ENCODE measurements at places on chromosomes 2 and 18. TPM values are rescaled to one million over a fixed set of nuclear protein-coding genes. Genes with fewer than 3 reads are reported as not detected.
A peak's percentile ranks its signal among the peaks of the same experiment; 100 is the strongest.

GRCh38 chr2:73986085-73986681 is 1.5 kb downstream of the TET3 start:
- no peak for DNase-seq

GRCh38 chr2:181657379-181657778 is 474 bp upstream of the CERKL start:
- DNase-seq, result no peak

- DNase-seq, result no peak
Measured at GRCh38 chr18:38571651-38572050, 1006.1 kb upstream of the CELF4 start.

DNA sequence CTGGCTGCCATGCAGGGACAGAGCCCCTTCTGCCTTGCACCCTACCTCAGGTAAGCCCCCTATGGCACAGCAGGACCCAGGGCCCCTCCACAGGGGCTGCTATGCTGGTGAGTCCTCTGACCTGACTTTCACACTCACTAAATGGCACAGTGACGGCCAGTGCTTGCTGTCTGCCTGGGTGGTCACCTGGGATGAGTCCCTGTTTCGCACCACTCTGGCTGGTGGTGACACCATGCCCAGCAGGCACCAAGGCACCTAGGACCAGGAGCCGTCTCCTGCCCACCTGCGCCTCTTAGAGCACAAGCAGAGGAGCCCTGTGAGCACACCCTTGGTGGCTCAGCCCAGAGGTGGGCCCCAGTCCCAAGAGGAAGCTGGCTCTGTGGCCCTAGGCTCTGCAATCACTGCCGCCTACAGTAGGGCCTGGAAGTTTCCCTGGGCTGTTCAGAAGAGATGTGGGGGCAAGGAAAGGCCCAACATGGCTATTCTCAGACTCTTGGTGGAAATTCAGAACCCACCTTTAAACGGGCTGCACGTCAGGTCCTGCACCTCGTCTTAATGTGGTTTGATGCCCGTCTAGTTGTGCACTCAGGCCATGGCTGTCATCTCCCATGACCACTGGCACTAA is 96.0 kb downstream of the PLB1 start:
- DNase-seq, result no peak

DNA sequence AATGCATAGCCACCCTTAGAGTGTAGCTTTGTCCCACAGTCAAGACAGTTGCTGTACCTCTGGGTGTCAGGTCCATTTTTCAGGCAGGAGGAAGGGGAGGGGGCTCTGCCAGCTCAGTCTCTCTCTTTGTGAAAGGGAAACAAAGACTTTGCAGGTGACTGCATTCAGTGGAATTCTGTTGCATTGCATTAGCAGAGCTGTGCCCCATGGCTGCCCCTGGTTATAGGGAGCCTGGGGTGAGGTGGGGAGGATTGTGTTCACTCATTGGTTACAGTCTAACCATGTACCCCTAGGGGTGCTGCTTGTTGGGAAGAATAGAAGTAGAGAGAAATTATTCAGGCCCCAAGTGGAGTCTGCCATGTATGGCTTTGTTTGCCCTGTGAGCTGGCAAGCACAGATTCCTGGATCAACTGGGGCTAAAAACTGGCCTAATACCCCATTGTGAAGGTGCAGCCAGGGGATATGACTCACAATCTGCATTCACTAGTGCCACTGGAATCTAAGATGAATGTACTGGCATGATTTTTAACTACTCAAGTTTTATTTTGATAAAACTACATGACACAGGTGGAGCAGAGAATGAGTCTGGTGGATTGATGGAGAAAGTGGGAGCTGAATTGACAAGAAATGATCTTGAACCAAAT is 118.4 kb downstream of the SH3BP4 start:
- no peak for DNase-seq

DNA sequence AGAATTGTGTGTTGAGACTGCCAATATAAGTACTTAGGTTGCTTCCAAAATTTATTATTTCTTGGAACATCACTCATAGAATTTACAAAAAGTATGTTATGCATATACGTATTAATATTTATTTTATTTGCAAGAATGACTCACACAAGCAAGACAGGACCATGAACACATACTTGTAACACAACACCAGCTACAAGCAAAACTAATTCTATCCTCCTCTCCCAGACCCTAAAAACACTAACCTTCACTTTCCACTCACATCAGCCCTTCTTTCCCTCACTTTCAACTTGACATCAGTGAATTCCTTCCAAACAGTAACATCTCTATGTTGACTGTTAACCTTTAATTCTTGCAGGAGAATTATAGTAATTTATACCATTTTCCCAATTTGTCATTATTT is 24.3 kb downstream of the OSBPL1A start:
- no peak for DNase-seq

GRCh38 chr2:150095361-150096095 is 391.9 kb downstream of the RND3 start:
- no peak for DNase-seq

- no peak for DNase-seq
Measured at GRCh38 chr2:64763126-64763525, 109.4 kb upstream of the SERTAD2 start.

DNA sequence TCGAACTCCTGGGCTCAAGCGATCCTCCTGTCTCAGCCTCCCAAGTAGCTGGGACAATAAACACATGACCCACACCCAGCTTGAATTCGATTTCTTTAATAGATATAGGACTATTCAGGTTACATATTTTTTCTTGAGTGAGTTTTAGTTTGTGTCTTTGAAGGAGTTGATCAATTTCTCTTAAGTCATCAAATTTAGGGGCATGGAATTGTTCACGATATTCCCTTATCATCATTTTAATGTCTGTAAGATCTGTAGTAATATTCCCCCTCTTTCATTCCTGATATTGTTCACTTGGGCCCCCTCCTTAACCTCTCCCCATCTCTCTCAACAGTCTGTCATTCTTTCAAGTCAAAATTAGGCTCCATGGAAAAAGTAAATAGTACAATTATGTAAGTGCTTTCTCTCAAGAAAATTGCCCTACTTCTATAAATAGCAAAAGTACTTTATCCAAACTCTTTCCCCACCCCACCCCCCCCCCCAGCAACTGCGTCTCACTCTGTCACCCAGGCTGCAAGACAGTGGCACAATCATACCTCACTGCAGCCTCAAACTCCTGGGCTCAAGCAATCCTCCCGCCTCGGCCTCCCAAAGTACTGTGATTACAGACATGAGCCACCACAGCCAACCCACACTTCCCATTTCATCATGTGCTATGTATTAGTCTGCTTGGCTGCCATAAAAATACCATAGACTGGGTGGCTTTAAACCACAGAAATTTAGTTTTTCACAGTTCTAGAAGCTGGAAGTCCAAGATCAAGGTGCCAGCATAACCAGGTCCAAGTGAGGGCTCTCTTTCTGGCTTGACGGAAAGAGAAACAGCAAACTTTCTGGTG is 20.1 kb downstream of the WDR33 start:
- DNase-seq, result no peak

- DNase-seq, result no peak
Measured at GRCh38 chr2:10752236-10752635, 30.8 kb downstream of the ATP6V1C2 start.

DNA sequence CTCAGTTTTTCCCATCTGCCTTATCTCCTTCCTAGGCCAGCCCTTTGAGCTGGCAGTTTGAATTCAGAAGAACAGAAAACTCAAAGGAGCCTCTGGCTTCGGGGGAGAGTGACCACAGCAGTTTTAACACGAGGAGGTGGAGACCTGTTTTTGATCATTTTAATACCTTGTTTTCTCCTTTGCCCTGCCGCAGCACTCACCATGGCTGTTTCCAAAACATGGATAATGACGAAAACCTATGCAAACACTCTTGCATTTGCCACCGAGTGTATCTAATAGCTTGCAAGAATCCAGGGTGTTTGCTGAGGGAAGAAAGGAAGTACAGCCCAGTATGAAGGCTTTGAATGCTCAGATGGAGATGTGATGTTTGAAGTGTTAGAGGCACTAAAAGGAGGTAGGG is 167.1 kb downstream of the PRKCE start:
- DNase-seq, result no peak

GRCh38 chr18:27491772-27492171 is 306.7 kb upstream of the CHST9 start:
- DNase-seq, result no peak

DNA sequence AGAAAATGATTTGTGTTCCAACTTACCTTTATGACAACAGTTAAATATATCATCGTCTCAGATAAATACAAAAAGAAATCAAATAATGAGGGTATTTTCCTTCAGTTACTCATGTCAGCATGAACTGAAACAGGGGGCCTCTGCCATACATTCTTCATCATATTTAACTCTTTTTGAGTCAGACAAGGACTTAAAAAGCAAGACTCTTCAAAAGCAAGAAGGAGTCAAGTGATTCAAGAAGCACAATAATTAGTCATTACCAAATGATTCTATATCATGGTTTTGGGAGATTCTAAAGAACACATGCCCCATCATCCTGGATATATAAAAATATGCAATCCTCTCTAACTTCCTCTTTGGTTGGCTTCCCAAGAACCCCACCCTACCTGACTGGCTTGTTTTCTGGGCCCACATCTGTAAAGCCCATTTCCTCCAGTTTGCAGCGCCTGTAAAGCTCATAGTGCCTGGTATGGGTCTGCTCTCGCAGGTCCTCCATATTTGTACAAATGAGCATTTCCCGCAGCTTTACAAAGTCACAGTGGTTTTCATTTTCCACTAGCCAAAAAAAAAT is 49.7 kb downstream of the SEPTIN10 start:
- no peak for DNase-seq

- peak; percentile 69 for DNase-seq
Measured at GRCh38 chr2:45681675-45682074, 30.2 kb downstream of the PRKCE start.

GRCh38 chr18:8480506-8481328 is 128.5 kb upstream of the RAB12 start:
- DNase-seq, result peak; percentile 27

- no peak for DNase-seq
Measured at GRCh38 chr2:183269956-183270355, 145.7 kb downstream of the NUP35 start.

GRCh38 chr2:101064125-101064502 is 62.0 kb downstream of the RPL31 start:
- DNase-seq, result no peak

- no peak for DNase-seq
Measured at GRCh38 chr2:48558456-48558855, 28.5 kb downstream of the STON1 start.

DNA sequence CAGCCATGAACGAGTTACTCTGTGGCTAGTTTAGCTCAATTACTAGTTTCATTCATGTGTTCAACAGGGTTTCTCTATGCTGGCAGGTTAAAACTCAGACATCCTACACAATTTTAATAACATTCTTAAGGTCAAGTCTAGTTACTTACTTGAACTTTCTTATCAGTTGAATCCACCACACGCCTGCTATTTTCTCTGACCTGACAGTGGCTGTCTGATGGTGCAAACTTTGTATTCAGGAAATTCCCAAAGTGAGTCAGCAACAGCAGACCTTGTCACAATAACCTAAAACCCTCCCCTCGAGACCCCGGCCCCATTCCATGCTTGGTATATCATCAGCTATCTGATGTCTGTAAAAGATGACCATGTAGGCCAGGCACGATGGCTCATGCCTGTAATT is 20.8 kb upstream of the CIDEA start:
- no peak for DNase-seq

GRCh38 chr2:174632841-174633622 is 35.4 kb upstream of the WIPF1 start:
- DNase-seq, result no peak

DNA sequence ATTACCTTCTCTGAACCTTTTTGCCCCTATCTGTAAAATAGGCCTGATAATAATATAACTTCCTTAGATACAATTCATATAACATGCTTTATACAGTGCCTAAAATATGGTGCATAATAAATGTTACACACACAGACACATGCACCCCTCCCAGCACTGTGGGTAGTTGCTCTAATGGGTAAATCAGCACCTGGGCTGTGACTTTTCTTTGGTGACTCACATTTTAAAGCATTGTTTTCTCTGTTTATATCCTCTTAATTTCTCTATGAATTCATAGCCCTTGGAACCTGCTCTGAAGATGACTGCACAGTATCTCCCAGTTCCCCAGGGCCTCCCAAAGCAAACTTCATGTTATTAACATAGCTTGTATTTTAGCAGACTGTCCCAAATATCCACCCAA is 248.2 kb upstream of the TNP1 start:
- no peak for DNase-seq

GRCh38 chr2:218953366-218953954 is 6.0 kb upstream of the CDK5R2 start:
- DNase-seq, result no peak

GRCh38 chr2:28411956-28412609 is 19.4 kb downstream of the FOSL2 start:
- DNase-seq, result no peak

- no peak for DNase-seq
Measured at GRCh38 chr2:132715386-132716351, 45.7 kb upstream of the LYPD1 start.

- DNase-seq, result no peak
Measured at GRCh38 chr2:75007819-75008218, 49.4 kb downstream of the POLE4 start.

- no peak for DNase-seq
Measured at GRCh38 chr18:42980426-42980825, 135.1 kb downstream of the RIT2 start.

GRCh38 chr2:84394628-84395027 is 64.5 kb downstream of the SUCLG1 start:
- DNase-seq, result no peak

DNA sequence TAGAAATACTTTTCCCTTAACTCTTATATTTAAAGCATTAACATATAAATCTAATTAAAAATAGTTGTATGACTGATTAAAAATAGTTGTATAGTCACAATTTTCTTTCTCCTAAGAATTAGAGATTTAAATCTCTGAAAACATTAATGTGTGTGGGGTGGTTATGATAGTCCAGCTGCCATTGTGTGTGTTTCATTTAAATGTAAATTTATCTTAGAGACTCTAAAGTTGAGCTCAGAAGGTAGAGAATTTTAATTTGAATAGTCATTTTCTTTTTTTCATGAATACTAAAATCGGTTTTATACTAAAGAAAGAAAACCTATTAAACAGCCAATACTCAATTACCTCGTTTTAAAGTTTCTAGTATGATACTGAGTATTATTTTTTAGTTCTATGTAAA is 18.6 kb downstream of the GREB1L start:
- no peak for DNase-seq

PLCD4 gene
- total RNA-seq, result 1.6 TPM

SCN3A gene
- total RNA-seq, result under 0.01 TPM

TMEM198 gene
- total RNA-seq, result not detected

CRACDL gene
- 9.7 TPM for total RNA-seq

SIX3 gene
- not detected for total RNA-seq

COBLL1 gene
- total RNA-seq, result 4.4 TPM

HS1BP3 gene
- 25.1 TPM for total RNA-seq

RND3 gene
- 76.4 TPM for total RNA-seq

CTIF gene
- 15.2 TPM for total RNA-seq

ANTXR1 gene
- total RNA-seq, result 8.8 TPM

DNAH7 gene
- 0.11 TPM for total RNA-seq

ATP8B1 gene
- total RNA-seq, result 108 TPM

SCTR gene
- total RNA-seq, result not detected

All from pulmonary artery endothelial cell (primary cell).